ENCODE measurements at places on chromosomes 2 and 18.

- no peak for DNase-seq
Observed at GRCh38 chr2:86746939-86747338, 26.8 kb downstream of the RMND5A start.

DNA sequence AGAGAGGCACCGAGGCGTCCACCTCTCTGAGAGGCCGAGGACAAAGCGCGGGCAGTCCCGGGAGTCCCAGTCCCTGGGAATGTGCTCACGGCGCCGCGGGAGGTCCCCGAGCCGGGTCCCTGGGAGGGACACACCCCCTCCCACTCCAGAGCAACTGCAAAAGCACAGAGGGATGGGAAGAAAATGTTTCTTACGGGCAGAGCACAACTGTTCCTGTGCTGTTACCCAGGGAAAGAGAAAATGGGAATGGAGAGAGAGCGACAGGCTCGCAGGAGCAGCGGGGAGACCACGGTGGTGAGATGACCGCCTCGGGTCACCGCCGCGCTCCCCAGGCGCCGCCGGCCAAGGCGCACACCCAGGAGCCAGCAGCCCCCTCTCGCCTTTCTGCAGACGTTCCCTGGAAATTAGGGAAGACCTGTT is 1.2 kb upstream of the BCL11A start:
- DNase-seq, result no peak

DNA sequence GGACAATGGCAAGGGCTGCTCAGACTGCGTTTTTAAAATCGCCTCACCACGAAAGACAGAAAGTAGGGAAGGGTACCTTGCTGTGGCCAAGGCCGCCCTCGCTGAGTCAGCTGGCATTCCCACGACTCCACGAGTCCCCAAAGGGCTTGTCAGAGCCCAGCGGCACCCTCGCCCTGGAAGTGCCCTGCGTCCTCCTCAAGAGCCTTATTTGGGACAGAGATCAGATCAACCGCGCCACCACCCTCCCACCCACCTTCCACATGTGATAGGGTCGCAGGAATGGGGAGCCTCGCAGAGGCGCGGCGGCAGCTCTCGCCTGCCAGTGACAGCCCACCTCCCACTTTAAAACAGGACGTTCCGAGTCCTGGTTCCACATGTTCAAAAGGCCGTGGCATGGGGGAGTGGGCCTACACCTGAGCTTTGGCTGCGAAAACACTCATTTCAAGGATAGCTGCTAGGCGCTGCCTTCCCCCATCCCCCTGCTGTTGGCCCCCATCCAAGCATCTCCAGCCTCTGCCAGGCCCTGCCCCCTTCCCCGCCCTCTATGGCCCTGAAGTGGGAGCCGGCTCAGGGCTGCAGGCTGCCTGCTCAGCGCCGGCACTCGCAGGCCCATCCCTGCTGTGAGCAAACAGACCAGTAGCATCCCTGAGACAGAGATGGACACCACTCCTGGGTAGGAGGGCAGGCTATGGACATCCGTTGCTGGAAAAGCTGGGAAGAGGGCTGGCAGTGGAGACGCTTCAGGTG is 38.1 kb upstream of the ARHGEF4 start:
- no peak for DNase-seq

DNA sequence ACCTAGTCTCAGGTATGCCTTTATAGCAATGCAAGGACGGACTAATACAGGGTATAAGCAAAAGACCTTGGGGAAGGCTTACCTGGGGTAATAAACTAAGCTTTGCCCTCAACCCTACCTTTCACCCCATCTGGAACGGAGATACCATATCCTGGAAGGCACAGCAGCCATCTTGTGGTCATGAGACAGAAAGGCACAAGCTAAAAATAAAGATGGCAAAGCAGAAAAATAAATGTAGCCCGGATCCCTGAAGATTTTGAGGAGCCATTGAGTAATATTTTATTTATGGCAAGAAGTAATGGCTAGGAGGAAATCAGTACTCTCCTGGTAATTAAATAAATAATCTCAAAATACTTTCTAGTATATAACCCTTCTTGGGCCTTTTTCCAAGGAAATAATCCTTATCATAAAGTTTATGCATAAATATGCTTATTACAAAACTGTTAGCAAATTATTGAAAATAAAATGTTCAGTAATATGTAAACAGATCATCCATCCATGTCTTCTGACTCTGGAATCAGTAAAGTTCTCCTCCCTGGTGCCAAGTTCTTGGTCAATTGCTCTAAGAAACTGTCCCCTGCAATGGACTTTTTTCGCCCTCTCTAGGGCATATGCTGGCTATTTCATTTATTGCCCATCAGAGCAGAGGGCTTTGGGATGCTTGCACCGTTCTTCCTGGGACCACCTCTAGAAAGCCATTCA is 198.7 kb downstream of the SPP2 start:
- no peak for DNase-seq

DNA sequence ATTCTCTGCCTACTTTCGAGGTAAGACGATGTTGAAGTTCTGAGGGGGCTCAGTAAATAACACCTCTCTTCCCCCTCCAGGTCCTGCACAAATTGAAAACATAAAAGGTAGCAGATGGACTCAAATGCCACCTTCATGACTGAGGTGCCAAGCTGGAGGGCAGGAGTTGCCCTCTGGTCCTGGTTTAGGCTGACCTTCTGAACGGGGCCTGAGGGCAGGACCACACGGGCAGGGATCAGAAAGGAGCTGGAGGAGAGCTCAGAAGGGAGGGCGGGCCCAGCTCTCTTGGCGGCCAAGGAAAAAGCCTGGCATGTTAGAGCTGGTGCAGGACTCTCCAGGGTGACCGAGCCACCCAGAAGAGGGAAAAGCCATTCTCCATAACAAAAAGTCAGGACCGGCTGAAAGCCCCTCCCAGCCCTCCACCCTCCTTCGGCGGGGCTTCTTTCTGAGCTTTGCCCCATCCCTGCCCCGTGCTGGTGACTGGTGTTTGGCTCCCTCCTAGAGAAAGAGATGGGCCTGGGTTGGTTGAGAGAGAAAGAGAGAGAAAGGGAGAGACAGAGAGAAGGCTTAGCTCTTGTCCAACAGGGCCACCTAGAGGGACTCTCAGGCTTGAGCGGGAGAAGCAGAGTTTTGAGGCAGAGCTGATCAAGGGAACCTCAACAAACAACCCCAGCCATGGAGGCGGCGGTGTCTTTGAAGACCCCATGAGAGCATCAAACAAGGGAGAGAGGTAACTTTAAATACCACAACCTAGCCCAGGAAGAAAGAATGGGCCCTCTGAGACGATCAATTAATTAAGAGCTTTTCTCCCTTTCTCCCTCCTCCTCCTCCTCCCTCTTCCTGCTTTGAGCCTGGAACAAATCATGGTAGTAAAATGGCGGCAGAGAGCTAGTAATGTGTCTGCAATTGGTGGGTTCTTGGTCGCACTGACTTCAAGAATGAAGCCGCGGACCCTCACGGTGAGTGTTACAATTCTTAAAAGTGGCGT is 50.8 kb downstream of the WIPF1 start:
- DNase-seq, result peak; percentile 38

GRCh38 chr2:71681626-71682025 is 228.3 kb downstream of the DYSF start:
- DNase-seq, result no peak

- no peak for DNase-seq
Observed at GRCh38 chr2:129891341-129892320, 87.8 kb upstream of the RAB6C start.

- DNase-seq, result peak; percentile 52
Observed at GRCh38 chr2:189685540-189686229, 11.2 kb downstream of the ANKAR start.

DNA sequence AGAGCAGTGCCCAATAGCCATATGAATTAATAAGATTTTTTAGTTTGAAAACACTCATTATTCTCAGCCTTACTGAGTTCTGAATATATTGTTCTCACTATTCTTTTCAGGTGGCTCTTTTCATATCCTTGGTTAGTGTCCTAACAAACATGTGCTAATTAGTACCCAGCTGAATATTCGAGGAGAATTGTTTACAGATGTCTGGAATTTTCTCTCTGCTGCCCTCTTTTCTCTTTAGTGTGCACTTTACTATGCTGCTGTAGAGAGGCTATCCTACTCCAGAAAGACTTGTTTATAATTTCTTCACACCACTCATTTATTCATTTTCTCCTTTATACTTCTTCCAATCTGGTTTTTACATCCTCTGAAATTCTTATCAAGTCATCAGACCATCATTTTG is 405.3 kb downstream of the SPAG16 start:
- no peak for DNase-seq

DNA sequence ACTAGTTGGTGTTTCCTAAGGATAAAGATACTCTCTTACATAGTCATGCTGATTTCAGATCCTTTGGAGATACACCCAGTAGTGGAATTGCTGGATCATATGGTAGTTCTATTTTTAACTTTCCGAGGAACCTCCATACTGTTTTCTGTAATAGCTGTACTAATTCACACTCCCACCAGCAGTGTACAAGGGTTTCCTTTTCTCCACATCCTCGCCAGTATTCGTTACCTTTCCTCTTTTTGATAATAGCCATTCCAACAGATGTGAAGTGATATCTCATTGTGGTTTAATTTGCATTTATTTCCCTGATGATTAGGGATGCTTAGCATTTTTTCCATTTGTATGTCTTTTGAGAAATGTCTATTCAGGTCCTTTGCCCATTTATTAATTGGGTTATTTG is 34.0 kb downstream of the ACTR2 start:
- no peak for DNase-seq

GRCh38 chr2:137023205-137023604 is 257.9 kb downstream of the THSD7B start:
- no peak for DNase-seq

- DNase-seq, result no peak
Observed at GRCh38 chr2:62658891-62659290, 46.6 kb upstream of the EHBP1 start.

GRCh38 chr2:212915121-212915782 is 236.2 kb downstream of the IKZF2 start:
- no peak for DNase-seq

DNA sequence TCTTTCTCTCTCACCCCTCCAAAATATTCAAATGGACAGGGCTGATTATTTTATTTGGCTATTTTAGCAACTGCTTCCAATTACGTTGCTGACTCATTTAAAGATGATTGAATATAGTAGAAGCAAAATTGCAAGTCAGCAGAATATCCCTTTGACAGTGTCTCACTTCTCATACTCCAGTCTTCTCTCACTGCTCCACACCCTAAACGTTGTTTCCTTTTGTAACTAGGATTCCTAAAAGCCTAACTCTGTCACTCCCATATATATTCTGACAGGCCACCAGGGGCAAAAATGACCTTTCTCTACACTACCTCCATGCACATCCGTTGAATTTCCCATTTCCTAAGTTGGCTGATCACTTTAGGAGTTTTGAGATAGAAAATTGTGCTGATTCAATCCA is 351.1 kb downstream of the RND3 start:
- DNase-seq, result no peak

DNA sequence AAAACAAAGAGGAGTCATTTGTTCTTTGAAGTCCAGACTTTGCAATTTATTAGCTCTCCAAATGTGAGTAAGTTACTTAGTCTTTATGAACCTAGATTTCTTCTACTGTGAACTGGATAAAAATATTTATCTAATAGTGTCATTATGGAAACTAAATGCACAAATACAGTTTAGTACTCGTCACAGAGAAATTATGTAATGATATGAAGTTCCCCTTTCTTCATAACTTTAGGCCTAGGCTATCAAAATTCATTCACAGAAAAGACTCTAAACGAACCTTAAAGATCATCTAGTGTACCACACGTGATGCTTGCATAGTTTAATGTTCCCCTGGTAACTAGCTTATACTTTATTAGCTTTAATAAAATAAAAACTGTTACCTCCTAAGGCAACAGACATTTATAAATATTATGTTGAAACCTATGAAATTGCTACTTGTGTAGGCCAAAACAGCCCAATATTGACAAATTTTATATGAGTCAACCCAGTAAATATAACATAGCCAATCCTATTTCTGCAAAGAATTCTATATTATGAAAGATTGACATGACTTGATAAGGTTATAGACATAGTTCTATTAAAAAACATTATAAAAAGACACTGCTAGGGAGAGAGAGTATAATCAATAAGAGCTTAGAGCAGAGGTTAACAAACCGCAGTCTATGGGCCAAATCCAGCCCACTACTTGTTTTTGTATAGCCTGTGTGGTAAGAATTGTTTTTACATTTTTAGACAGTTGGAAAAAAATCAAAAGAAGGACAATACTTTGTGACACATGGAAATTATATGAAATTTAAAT is 44.9 kb upstream of the ITPRID2 start:
- peak; percentile 72 for DNase-seq

- DNase-seq, result no peak
Observed at GRCh38 chr2:224158831-224159230, 119.7 kb upstream of the SERPINE2 start.

DNA sequence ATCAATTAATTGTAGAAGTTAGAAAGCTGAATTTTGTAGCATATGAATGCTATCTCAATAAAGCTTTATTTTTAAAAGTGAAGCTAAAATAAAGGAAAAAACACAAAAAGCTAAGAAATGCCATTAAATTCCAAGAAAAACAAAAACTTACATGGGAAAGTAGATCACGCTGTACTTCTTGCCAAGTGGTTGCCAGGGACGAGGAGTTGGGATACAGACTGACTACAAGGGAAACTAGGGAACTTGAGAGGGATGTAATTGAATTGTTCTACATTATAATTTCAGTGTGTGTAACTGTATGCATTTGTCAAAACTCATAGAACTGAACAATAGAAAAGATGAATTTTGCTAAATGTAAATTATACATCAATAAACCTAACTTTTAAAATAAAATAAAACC is 108.1 kb downstream of the DYM start:
- DNase-seq, result no peak

DNA sequence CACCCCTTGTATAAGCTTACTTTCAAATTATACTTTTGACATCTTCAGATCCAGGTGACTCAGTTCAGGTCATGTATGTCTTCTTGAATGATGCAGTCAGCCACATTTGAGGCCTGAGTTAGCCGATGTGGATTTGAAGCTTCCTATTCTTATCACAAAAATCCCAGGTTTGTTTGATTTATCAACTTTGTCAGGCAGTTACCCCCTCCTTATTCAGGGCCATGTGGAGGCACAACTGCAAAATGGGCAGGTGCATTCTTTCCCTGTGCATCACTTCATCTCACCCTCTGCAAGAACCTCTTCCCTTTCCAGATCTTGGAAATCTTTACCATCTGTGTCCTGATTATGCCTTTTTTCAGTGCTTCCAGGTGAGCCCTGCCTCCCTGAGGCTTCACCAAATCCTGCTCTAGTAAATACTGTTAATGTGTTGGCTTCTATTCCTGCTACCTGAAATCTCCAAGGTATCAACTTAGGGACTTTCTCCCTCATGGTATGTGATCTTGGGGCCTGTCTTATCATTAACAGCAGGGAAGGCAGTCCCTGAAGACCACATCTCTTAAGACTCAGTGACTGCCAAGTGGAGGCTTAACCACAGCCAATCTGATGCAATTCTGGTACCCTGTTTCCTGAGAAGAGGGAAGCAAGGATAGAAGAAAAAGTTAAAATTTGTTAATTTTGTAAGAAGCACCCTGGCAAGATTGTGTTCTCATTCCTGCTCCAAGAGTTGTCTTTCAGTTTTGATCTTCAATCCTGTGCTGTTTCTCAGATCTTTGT is 9.4 kb upstream of the ARHGAP28 start:
- no peak for DNase-seq

GRCh38 chr2:35114765-35115164 is 1240.8 kb upstream of the CRIM1 start:
- no peak for DNase-seq
